Bronchial smooth muscle cell (primary cell): ENCODE measurements at places on chromosomes 5 and 9. TPM values are rescaled to one million over a fixed set of nuclear protein-coding genes. Genes with fewer than 3 reads are reported as not detected.

LRRC70 gene
- total RNA-seq = 0.26 and 0.79 TPM in 2 replicates

CRB2 gene
- not detected in 2 replicates for total RNA-seq

VPS13A gene
- total RNA-seq = 20.4 and 43.7 TPM in 2 replicates

NOXA1 gene
- total RNA-seq = 0.26 and 0.95 TPM in 2 replicates

SLC2A6 gene
- total RNA-seq = 4.3 and 5.7 TPM in 2 replicates

MELK gene
- total RNA-seq = 3.5 and 6.5 TPM in 2 replicates

PCDHA8 gene
- total RNA-seq = 0.16 and 0.17 TPM in 2 replicates
